ENCODE measurements at places on chromosomes 5 and 9. TPM values are rescaled to one million over a fixed set of nuclear protein-coding genes. Genes with fewer than 3 reads are reported as not detected.

GRCh38 chr5:173778152-173778782 lies 109.9 kb upstream of the CPEB4 start:
- no peak overlapping the region for H3K4me3 ChIP-seq
- H3K36me3 ChIP-seq: no peaks in the 10 kb centered on the region
- no peak overlapping the region for H3K27ac ChIP-seq
- H3K27me3 ChIP-seq: no peaks in the 10 kb centered on the region
- peaks cover 33% of the 10 kb centered on the region for H3K4me1 ChIP-seq

GRCh38 chr5:122849771-122850170 lies 4.4 kb downstream of the SNX24 start:
- no peak overlapping the region for H3K27ac ChIP-seq
- H3K27me3 ChIP-seq: no peaks in the 10 kb centered on the region
- H3K4me1 ChIP-seq: peaks cover 14% of the 10 kb centered on the region
- H3K4me3 ChIP-seq: no peak overlapping the region

Gene HEMGN
- total RNA-seq: not detected

Gene HSPB3
- 32.5 TPM for total RNA-seq
